Fibroblast of upper back skin (primary cell): ENCODE measurements at places on chromosomes 7 and 10.

GRCh38 chr10:123140164-123140982 lies 4.6 kb downstream of the HMX3 start:
- no peak for DNase-seq

- DNase-seq, result no peak
Measured at GRCh38 chr10:51711519-51711891, 12.1 kb upstream of the CSTF2T start.

- no peak for DNase-seq
Measured at GRCh38 chr7:111588065-111588433, 25.8 kb upstream of the IMMP2L start.

DNA sequence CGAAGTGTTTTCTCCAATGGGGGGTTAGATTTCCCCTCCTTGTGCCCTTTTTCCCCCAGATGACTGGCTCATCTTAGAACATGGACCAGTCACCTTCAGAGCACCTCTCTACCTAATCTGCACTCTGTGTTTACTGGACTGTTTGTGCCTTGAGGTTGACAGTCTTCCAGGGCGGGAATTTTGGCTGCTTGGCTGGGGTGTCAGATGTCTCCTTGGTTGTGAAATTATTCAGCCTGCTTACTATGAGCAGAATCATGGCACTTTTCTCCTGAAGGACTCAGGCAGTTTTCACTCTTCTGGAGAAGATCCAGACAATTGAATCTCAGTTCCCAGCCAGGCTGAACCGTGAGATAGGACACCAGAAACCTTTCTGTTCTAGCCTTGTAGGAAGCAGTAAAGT lies 60.3 kb upstream of the NFKB2 start:
- DNase-seq, result no peak

GRCh38 chr7:88127637-88128290 lies 92.1 kb downstream of the SRI start:
- DNase-seq, result no peak
